Smooth muscle cell of the pulmonary artery (primary cell): ENCODE measurements at places on chromosomes 2 and 18. TPM values are rescaled to one million over a fixed set of nuclear protein-coding genes. Genes with fewer than 3 reads are reported as not detected.

The C2orf80 gene
- total RNA-seq = not detected in 2 replicates

The RIT2 gene
- total RNA-seq = not detected in 2 replicates

The CROCC2 gene
- 0.13 TPM in 1 of 2 replicates, not detected in the other for total RNA-seq

The MOCOS gene
- total RNA-seq = 5.6 and 16.6 TPM in 2 replicates

The TMEM163 gene
- 0.13 and 0.76 TPM in 2 replicates for total RNA-seq

The LYPD6 gene
- 0.07 TPM in 1 of 2 replicates, not detected in the other for total RNA-seq

The CLASP1 gene
- 49.4 and 50.2 TPM in 2 replicates for total RNA-seq

The HOXD13 gene
- total RNA-seq = not detected in 2 replicates

The DSG2 gene
- 3.8 and 5.2 TPM in 2 replicates for total RNA-seq

The FZD7 gene
- total RNA-seq = 24.4 and 24.8 TPM in 2 replicates

The MDH1B gene
- 0.33 and 0.72 TPM in 2 replicates for total RNA-seq

The AQP12A gene
- not detected in 2 replicates for total RNA-seq

The SP5 gene
- not detected in 2 replicates for total RNA-seq

The VWC2L gene
- not detected in 2 replicates for total RNA-seq

The CD207 gene
- total RNA-seq = not detected in 2 replicates

The CXCR1 gene
- not detected in 2 replicates for total RNA-seq

The AKAIN1 gene
- not detected in 2 replicates for total RNA-seq

The KCNF1 gene
- total RNA-seq = not detected in 2 replicates

The ARMC9 gene
- total RNA-seq = 106 and 246 TPM in 2 replicates

The SFTPB gene
- total RNA-seq = not detected in 2 replicates

The ZNF513 gene
- total RNA-seq = 8.9 and 10.6 TPM in 2 replicates

The CARF gene
- 6.5 and 7.0 TPM in 2 replicates for total RNA-seq

The SGO2 gene
- 2.4 and 5.1 TPM in 2 replicates for total RNA-seq

The IL1F10 gene
- total RNA-seq = not detected in 2 replicates

The UGT1A5 gene
- not detected in 2 replicates for total RNA-seq

The GALNT14 gene
- total RNA-seq = 0.52 and 5.3 TPM in 2 replicates

The ATP6V1B1 gene
- total RNA-seq = 1.1 and 2.2 TPM in 2 replicates

The DUSP2 gene
- 2.3 and 2.9 TPM in 2 replicates for total RNA-seq

The ANKRD36 gene
- 26.0 and 48.6 TPM in 2 replicates for total RNA-seq

The OSBPL6 gene
- 2.0 and 4.6 TPM in 2 replicates for total RNA-seq
